ENCODE measurements at places on chromosomes 2 and 18.

DNA sequence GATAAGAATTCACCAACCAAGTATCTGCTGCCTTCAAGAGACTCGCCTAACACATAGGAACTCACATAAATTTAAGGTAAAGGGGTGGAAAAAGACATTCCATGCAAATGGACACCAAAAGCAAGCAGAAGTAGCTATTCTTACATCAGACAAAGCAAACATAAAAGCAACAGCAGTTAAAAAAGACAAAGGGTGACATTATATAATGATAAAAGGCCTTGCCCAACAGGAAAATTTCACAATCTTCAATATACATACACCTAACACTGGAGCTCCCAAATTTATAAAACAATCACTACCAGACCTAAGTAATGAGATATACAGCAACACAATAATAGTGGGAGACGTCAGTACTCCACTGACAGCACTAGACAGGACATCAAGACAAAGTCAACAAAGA, 41.4 kb downstream of the NEMP2 start:
- no peak for DNase-seq

GRCh38 chr2:201132518-201132917, 16.6 kb downstream of the CFLAR start:
- no peak for DNase-seq

DNA sequence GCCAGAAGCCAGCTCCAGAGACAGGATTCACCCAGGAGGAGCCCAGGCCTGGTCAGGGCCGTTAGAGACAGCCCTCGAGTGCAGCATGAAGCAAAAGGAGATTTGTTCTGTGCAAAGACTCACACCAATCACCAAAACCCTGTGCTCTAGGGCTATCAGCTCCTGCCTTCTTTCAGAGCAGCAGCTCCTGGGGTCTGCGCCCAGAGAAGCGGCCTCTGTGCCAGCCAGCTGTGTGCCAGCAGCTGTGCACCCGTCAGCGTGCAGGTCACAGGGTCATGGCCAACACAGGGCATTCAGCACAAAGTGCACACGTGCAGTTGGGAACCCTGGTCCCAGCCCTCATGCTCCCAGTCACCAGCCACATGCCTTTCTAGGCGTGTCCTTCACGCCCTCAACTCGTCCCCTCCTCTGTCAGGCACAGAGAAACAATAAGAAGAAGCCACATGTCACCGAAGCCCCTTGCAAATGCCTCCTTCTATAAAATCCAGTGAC, 49.3 kb downstream of the ZNF516 start:
- DNase-seq = no peak

DNA sequence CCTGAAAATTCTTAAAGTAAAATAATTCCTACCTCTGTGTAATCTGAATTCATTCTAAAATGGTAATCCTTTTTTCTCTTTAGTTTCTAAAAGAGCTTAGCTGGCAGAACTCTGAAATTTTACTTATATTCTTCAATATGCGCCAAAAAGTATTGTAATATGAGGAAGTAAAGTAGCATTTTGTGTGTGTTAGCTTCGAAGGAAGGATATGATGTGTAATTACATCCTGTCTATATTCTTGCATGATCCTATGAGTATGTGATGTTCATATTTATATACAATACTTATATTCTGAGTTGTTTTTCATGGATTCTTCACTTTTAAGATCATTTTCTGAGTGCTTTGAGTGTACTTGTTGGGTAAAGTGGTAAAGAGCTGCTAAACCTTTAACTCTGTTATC, 402.9 kb upstream of the PKDCC start:
- DNase-seq = no peak

- no peak for DNase-seq
Observed at GRCh38 chr2:200679535-200679934, 93.7 kb downstream of the AOX1 start.

GRCh38 chr18:3093624-3094337, 80.8 kb upstream of the LPIN2 start:
- no peak for DNase-seq

DNA sequence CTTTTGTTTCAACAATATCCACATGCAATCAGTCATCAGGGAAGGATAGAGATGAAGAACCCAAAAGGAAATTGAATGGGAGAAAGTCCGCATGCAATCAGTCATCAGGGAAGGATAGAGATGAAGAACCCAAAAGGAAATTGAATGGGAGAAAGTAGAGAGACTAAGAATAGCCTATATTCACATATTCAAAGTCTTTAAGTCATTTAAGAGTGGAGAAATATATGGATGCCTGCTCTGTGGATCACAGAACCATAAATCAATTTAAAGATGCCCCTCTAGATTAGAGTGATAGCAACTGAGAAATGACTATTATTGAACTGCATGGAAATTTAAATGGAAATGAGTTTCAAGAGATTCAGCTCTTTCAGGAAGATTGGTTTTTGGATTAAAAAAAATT, 90.0 kb upstream of the LPIN2 start:
- no peak for DNase-seq

- DNase-seq = no peak
Observed at GRCh38 chr2:101179982-101180381, 28.8 kb upstream of the TBC1D8 start.

DNA sequence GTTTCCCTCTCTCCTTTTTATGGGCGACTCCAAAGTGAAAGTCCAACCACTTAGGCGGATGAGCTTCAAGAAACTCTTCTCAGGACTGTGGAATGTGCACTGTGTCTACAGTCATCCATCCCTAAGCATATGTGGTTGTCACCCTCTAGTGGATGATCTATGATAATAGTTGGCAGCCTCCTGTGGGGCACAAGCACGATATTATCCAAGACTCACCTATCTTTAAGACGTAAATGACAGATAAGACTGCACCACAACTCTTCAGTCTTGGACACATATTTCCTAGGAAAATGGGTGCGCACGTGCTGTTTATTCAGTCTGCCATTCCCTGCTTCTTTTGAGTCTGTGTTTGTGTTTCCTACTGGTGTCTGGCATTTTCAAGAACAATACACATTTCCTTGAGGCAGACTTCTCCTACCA, 145.5 kb upstream of the CTAGE1 start:
- DNase-seq = no peak

DNA sequence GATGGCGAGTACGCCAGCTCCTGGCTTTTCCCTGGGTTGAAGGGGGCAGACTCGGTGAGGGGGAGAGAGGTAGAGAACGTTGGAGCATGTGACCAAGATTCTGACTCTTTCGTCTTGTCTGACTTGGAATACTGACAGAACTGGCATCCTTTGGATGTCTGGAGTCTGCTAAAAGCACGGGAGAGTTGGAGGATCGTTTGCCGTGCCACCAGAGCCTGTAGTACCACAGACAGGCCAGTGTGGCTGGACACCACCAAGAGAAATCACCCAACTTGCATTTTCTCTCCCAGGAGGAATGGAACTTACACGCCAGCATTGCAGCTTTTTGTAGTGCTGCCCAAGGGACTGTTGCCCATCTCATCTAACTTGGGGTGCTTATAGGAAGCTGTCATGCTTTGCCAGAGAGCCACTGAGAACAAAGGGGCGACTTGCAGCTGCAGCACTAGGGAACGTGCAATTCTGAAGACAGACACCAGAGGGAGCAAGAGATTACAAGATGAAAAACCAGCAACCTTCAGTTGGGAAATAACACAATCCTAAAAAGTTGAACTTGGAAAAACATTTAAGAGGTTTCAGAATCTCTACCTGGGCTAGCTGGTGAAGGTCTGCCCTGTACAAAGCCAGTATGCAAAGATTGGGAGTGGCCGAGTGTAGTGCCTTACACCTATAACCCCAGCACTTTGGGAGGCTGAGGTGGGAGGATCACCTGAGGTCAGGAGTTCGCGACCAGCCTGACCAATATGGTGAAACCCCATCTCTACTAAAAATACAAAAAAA, 24.1 kb downstream of the PSMG2 start:
- peak; percentile 62 for DNase-seq

DNA sequence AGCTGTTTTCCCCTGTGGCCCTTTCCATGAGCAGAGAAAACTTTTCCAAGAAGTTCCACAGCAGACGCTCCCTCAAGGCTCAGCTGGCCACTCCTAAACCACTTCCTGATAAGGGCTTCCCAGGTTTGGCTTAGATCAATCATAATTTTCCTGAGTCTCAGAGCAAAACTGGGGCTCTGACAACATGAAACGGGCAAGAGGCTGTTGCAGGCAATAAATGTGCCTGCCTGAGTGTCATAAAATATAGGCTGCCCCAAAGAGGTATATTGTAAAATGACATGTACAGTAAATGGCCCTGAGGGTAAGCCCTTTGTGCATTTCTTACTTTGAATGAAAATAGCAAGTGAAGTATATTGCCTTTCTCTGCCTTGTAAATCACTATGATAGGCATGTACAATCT, 105.6 kb upstream of the UXS1 start:
- DNase-seq = no peak

GRCh38 chr18:27564066-27564465, 379.0 kb upstream of the CHST9 start:
- no peak for DNase-seq

GRCh38 chr2:133847591-133847990, 279.3 kb upstream of the NCKAP5 start:
- no peak for DNase-seq

GRCh38 chr2:56582570-56582969, 398.8 kb downstream of the CCDC85A start:
- DNase-seq = no peak

DNA sequence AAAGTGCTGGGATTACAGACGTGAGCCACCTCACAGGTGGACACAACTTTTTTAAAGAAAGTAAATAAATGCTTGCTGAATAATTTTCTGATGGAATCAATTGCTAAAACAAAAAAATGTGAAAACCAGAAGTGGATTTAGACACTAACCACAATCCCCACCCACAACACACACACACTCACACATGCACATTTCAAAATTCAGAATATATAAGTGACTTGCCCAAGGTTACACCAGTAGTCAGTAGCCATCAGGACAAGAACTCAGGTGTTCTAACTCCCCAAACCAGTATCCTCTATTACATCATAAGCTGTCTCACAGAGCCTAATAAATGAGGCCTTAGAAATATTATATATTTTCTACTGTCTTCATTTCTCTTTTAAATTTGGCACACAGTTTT, 1923.6 kb upstream of the PIK3C3 start:
- no peak for DNase-seq

DNA sequence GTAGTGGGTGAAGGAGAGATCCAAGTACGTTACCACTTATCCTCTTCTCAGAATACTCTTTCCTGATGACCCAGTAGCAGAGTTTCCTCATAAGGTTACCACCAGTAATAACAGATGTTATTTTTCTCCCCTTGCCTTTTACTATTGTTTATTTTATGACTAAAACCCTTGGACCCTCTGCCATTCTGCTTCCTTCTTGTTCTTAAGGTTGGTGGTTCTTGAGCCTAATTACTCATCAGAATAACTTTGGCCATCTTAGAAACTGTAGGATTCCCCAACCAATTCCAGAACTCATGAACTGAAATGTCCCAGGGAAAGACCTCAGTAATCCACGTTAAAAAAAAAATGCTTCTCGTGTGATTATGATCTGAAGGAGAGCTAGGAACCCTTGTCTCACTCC, 64.9 kb downstream of the CHST9 start:
- no peak for DNase-seq

DNA sequence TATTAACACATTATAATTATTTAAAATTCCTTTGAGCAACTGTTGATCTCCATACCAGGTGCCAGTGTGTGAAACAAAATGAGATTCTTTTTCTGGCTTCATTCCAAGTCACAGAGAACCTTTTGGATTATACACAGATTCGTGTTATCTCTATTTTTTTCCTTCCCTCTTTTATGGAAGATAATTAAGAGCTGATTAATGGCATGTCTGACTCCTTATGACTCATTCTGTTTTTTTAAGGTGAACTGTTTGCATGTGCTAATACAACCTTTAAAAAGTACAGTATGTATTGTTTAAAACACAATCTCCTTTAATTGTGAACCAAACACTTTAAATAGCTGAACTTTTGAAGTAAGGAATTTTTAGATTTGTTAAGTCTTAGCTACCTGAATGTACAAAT, 39.3 kb downstream of the PELI1 start:
- DNase-seq = no peak

GRCh38 chr2:145085612-145086011, 565.7 kb upstream of the ZEB2 start:
- no peak for DNase-seq

- DNase-seq = no peak
Observed at GRCh38 chr18:67926929-67927864, 410.7 kb upstream of the DSEL start.

GRCh38 chr2:35873921-35874320, 481.7 kb upstream of the CRIM1 start:
- no peak for DNase-seq

GRCh38 chr2:112627060-112628040, 18.4 kb upstream of the SLC20A1 start:
- DNase-seq = no peak

- no peak for DNase-seq
Observed at GRCh38 chr2:3689998-3690748, 13.2 kb upstream of the DCDC2C start.

GRCh38 chr18:77111449-77111848, 21.1 kb downstream of the MBP start:
- no peak for DNase-seq

- no peak for DNase-seq
Observed at GRCh38 chr2:19860022-19860421, 41.8 kb downstream of the TTC32 start.

DNA sequence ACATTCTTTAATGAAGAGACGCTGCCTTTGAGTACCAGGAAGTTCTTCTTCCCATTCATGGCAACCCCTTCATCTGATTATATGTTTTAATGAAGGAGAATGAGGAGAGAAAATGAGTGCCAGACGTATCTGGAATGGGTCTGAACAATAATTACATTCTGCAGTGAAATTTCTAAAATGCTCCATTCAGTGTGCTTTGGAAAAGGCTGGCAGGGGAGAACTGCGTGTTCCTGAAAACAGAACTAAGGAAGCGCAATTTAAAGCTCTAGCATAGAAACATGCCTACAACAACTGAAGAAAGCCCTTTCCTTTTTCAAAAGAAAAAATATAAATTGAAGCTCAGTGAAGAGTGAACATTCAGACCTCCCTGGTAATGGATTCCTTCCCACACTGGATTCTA, 58.8 kb downstream of the BOD1L2 start:
- no peak for DNase-seq

DNA sequence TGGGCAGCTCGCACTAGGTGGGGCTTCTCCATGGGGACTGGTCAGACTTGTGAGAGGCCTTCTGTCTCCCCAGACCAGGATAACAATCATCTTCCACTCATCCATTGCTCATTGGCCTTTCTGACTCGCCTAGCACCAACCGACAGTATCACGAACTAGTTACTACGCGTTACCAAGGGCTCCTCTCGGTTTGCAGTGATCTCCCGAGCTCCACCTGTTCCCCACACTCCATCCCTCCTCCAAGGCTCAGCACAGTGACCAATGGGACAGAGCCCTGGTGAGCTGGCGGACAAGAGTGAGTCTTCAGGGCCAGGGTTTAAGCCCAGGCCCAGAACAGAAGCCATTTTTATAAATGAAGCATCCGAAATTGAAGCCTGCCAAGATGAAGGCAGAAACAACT, 42.8 kb upstream of the SMAD7 start:
- DNase-seq = no peak

DNA sequence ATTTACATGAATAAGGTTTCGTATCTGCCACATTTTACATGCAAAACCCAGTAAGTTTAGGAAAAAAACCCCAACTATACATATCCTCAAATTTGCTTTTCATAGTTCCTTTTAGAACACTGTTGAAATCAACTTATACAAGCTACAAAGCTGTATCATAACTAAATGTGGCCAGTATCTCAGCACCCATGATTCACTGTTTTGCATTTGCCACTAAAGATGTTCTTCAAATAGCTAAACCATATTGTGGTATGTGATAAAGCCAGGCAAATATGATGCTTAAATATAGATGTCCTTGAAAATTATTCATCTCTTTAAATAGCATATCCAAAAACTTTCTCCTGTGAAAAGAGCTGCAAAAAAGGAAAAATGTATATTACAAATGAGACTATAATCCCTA, 29.9 kb downstream of the ROCK2 start:
- no peak for DNase-seq

All from naive thymus-derived CD8-positive, alpha-beta T cell (primary cell).